ENCODE measurements at places on chromosomes 1 and 21.

DNA sequence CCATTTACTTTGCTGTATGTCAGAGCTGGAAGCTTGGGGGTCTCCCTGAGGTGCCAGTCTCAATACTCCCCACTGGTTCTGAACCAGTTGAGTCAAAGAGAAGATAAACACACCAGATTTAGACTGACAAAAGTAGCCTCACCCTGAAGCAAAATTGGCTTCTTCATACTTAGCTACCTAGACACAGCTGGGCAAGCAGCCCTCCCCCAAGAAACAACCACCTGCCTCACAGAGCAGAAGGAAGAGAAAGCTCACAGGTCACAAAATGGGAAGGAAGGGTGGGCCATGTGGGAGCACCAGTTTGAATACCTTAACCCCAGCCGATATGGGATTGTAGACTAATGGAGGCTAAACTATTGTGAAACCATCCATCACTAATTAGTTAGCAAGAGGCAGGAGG, 24.6 kb upstream of the MYSM1 start:
- no peak for DNase-seq

DNA sequence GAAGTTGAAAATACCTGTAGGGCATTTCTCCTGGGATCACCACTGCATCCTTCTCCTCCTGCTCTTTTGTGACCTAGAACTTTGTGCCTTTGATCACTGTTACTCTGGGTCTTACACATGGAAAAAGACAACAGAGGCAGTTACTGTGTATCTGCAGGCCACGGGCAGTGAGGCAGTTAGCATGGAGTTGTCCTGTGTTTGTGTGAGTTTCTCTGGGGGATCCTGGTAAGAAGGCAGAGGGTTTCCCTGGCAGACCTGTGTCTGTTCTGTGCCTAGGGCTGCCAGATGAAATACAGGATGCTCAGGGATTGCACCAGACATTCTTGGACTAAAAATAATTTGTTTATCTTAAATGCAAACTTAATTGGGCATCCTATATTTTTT, 44.4 kb upstream of the SCCPDH start:
- no peak for DNase-seq

DNA sequence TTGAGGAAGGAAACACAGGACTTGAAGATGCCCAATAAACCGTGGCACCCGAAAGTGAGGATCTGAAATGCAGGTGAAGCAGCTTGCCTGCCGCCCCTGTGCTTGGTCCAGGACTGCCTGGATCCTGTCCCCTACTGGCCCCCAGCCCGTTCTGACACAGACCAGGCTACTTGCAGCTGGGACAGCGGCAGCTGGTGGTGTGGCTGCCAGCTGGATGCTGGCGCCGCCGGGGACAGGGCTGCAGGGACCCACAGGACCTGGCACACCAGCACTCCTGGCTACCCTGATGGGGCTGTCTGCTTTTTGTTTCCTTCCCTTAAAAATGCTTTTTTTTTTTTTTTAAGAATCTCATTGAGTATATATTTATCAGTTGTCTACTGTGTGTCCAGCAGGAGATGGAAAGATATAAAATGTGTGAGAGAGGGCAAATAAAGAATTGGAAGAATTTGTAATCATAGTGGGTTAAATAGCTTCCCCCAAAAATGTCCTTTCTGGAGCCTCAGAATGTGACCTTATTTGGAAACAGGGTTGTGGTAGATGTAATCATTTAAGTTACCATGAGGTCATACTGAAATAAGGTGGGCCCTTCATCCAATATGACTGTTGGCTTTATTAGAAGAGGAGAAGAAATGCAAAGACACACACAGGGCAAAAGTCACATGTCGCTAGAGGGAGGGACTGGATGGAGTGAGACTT, 165.6 kb downstream of the DSCAM start:
- DNase-seq = no peak

DNA sequence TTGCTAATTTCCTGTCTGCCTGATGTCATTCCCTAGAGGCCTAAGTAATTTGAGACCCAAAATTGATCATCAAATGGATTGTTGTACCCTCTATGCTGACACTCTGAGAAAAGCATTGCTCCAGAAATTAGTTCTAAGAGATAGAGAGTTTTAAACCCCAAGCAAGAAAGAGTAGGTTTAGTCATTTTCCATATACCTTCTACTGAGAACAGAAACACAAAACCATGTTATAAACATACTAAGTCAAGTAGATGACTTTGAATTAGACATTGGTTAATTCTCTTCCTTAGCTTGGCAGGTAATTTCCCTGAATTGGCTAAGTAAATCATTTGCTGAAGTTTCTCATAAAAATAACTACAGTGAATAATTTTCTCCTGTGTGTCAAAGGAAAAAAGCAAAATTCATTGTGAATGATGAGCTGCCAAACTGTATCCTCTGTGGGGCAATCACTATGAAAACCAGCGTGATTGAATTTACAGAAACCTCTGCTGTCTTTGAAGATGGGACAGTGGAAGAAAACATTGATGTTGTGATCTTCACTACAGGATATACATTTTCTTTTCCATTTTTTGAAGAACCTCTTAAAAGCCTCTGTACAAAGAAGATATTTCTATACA, 20.1 kb downstream of the FMO4 start:
- DNase-seq = no peak

DNA sequence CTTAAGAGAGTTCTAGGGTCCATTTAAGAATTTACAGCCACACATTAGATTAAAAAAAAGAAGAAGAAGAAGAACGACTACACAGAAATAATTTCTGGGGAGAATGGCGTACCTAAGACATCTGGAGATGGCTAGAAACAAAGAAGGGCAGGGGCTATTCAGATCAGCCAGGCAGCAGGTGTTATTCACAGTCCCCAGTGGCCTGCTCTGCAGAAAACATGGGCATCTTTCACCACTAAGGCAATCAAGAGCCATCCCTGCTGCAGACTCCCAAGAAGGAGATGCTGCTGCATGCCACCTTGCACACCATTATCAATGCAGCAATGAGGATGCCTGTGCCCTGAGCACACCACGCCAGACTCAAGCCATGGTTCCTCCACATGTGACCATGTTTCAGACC, 7.9 kb upstream of the FCRL2 start:
- DNase-seq = no peak

DNA sequence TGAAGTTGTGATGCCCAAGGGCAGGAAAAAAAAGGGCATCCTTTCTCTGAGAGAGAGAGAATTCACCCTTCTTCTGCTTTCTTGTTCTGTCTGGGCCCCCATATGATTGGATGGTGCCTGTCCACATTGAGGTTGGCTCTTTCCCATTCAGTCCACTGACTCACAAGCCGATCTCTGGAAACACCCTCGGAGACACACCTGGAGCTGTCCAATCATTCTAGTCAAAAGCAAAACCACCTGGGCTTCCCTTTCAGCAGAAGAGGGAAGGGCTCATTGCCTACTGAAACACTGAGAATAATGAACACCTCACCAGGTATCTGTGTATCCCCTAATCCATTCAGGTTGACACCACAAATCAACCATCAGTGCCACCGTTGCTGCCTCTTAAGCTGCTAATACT, 103.7 kb upstream of the GNG12 start:
- DNase-seq = no peak

DNA sequence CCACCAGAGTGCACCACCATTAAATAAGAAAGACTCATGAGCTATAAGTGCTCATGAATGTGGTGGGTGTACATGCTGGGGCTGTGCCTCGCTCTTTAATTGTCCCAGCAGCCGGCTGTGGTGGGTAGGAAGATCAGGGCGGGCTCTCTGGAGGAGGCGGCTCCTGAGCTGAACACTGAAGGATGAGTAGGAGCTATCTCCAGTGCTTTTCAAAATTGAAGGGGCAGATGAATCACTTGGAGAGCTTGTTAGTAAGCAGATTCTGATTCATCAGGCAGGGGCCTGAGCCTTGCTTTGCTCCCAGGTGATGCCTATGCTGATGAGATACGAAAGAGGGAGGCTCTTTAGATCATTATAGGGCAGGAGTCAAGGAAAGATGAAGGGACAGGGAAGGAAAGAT, 54.1 kb downstream of the ETS2 start:
- DNase-seq = no peak

GRCh38 chr1:61518670-61519400, 206.1 kb downstream of the TM2D1 start:
- no peak for DNase-seq

DNA sequence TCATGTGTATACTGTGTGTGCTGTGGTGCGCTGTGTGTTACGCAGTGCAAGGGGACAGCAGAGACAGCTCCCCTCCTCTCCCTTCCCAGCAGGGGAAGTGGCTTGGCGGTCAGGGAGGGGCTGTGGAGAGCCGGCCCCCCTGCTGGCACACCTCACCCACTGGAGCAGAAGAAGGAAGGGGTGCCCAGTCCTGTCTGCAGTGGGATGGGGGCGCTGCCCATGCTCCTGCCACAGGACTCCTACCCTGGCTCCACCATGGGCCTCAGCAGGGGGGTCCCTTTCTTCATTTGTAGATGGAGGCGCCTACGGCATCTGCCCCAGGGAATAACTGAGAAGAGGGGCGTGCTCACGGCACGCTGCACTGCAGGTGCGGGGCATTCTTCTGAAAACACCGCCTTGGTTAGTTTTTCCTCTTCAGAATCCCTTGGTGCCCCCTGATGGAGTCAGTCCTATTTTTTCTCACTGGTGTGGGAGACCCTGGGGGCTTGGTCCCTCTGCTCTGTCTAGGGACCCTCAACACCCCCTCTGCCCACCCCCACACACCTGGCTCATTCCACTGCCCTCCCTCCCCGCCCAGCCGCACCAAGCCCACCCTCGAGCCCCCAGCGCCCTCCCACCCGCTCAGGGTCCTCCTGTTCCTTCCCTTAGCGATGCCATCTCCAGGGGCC, 13.8 kb upstream of the LDLRAP1 start:
- no peak for DNase-seq

DNA sequence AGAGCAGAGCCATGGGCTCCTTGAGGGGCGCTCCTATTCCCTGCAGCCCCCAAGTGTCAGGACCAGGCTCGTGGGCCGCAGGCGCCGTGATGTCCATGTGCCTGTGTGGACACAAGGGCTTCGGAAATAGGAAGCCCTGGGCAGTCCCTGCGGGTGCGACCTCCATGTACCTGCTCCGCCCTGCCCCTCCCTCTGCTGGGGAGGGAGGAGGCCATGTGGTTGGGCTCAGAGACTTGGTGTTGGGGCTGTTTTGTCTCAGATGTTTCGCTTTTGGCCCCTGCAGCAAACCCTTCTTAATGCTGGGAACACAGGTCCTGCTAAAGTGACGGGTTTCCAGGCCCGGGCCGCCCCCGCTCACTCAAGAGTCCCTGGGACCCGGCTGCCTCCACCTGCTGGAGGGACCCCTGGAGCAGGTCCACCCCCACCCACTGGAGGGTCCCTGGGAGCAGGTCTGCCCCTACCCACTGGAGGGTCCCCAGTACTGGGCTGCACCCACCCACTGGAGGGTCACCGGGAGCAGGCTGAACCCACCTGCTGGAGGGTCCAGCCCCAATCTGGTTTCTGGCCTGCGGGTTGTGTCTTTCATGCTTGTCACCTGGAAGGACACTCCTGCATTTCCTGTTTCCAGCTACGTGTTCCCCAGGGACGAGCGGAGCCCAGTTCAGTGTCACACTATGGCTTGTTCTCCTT, 156.5 kb downstream of the PEX14 start:
- DNase-seq = no peak

GRCh38 chr1:42146626-42147320, 6.4 kb upstream of the GUCA2B start:
- peak; percentile 6 for DNase-seq

DNA sequence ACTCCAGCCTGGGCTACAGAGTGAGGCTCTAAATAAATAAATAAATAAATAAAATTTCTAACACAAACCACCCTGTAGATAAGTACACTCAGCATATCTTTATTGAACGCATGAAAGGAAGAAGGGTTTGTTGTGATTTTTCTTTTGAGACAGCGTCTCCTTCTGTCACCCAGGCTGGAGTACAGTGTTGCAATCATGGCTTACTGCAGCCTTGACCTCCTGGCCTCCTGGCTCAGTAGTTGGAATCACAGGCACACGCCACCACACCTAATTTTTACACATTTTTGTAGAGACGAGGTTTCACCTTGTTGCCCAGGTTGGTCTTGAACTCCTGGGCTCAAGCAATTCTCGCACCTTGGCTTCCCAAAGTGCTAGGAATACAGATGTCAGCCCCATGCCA, 23.2 kb upstream of the RCC2 start:
- no peak for DNase-seq

GRCh38 chr1:214379236-214379970, 98.4 kb downstream of the SMYD2 start:
- no peak for DNase-seq

- peak; percentile 11 for DNase-seq
Measured at GRCh38 chr1:86741947-86742572, 37.7 kb downstream of the SH3GLB1 start.

DNA sequence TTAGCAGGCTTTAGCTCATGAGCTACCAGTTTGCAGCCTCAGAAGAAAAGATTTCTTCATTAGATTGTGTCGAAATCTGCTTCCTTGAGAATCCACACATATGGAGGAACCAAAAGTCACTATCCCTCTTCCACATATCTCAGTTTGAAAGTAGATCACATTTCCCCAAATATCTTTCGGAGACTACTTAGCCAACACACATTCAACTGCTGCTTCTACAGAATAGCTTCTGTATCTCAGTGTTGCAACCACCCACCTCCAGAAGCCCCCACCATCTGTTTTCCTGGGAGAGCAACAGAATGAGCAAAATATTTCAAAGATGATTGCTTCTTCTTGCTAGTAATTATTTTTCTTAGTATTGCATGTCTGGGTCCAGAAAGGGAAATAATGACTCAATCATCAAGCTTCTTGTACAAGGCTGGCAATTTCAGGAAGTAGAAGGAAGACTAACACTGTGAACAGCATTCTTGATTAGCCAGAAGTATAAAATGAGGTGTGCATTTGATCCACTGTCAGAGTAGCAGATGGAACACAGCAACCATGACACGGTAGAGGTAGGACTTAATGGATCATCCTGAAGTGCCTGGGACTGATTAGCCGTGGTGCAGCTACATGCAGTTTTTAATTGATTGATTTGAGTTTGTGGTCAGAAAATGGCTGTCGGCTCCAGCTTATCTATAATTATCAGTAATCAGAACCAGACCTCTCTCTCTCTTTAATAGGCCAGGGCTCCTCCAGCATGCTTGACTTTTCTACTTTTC, 24.9 kb downstream of the ZC3H11B start:
- DNase-seq = no peak

DNA sequence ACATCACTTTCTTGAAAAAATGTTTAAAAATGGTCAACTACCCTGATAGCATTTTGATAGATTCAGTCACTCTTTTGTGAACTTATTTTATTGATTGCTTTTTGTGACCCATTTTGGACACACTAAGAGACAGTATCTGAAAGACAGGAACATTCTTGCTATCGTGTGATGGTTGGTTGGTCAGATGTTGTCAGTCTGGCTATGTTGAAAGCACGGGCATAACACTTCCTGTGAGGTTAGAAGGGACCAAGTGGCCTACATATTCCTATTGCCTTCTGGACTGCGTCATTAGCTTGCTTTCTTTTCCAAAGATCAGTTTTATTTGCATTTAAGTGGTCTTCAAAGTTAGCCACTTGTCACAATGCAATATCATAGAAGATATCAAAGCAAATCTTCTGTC, 1.4 kb downstream of the OR2T6 start:
- no peak for DNase-seq

DNA sequence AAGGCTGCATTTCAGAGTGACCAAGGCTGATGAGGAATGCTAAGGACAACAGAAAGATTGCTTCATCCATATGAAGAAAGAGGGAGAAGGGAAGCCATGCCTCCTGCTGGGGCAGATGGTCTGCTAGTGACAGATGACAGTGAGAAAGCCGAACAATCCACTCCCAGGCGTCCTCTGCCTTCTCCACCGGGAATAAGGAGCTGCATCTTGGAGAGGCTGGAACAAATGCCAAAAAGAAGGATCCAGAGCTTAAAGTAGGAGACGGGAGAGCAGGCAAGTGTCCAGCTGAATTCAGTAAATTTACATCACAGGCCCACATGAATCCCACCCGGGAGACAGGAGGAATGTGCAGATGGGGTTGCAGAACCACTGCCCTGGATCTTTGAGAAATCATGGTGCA, 33.4 kb downstream of the DDX20 start:
- no peak for DNase-seq

Data from SHP77 treated with DMSO at 0.1 percent for 48 hours (cell line).